Retinal pigment epithelial cell (primary cell): ENCODE measurements at places on chromosomes 11 and 22.

- no peak for DNase-seq
Observed at GRCh38 chr11:2460540-2461252, 15.9 kb downstream of the KCNQ1 start.

DNA sequence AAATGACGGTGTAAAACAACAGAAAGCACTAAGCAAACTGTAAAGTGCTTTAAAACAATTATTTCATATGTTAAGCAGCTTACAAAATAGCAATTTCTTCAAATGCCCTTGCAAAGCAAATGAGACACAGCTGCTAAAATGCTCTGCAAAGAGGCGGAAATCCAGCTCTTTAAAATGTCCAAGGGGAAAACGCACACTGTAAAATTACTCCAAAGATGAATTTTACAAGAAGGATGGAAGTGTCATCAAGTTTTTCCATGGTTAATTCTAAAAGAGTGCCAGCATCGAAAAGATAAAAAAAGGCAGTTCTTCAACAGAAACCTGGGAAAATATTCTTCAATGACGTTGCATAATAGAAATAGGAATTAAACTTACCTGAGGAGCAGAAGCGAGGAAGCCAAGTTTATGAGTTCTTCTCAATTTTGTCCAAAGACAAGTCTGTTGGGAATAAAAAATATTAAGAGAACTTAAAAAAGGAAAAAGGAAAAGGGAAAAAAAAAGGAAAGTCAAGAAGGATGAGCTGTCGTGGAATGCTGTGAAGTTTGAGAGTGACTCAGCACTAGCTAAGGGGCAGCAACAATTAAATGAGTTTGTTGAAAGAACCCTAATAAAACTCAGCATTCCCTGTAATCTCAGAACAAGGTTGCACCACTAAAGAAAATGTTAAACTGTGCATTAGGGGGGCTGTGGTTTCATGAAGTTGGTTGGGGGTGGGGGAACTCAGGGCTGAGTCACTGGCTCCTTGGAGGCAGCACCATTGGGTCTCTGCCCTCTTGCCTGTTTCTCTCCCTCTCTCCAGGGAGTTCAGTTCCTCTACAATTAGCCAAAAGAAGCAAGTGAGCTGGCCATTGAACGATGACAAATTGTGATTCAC, 64.2 kb upstream of the BLID start:
- no peak for DNase-seq

DNA sequence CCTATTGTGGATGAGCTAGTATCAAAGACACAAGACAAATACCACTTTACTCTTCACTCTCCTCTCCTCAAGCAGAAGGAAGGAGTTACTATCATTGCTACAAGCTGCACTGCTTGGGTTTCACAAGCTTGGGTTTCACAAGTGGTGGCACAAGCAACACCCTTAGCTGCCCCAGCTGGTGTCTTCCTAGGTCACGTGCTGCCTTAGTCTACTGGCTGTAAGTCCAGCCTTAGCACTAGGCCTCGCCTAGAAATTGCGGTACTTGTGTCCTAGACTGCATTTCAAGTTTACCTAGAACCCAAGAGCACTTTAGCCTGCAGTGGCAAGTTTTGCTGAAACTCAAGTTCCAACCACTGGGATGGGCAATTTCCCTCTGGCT, 86.6 kb downstream of the EHF start:
- no peak for DNase-seq

- no peak for DNase-seq
Observed at GRCh38 chr22:26535603-26535908, 23.3 kb upstream of the TFIP11 start.

DNA sequence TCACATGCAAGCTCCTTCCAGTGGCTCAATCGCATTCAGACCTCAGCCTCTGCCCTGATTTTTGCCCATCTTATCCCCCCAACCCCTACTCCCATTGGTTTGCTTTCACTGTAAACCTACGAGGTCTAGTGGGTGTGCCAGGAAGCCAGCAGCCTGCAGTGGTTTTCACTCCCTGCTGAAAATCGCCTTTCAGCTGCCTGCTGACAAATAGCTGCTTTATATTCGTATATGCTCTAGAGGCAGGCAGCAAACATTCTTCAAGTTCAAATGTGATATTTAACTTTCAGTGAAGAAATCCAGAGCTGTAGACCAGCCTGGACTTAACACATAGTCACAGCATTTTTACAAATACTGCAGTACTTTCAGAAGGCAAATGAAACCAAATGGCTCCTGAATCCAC, 92.8 kb upstream of the APOA1 start:
- no peak for DNase-seq
